ENCODE measurements at places on chromosomes 6 and 20. TPM values are rescaled to one million over a fixed set of nuclear protein-coding genes. Genes with fewer than 3 reads are reported as not detected.

COL19A1 gene
- not detected for polyA plus RNA-seq

NCOA7 gene
- polyA plus RNA-seq: 11.2 TPM

ADISSP gene
- 78.5 TPM for polyA plus RNA-seq

DUSP15 gene
- not detected for polyA plus RNA-seq

ZKSCAN8 gene
- polyA plus RNA-seq: 7.9 TPM

UBE2C gene
- polyA plus RNA-seq: not detected

GRCh38 chr20:45810191-45810970 lies 2.1 kb upstream of the UBE2C start:
- H3K36me3 ChIP-seq: peaks cover 60% of the 10 kb centered on the region
- peaks cover 24% of the 10 kb centered on the region for H3K4me1 ChIP-seq
- no peak overlapping the region for H3K4me3 ChIP-seq

DNA sequence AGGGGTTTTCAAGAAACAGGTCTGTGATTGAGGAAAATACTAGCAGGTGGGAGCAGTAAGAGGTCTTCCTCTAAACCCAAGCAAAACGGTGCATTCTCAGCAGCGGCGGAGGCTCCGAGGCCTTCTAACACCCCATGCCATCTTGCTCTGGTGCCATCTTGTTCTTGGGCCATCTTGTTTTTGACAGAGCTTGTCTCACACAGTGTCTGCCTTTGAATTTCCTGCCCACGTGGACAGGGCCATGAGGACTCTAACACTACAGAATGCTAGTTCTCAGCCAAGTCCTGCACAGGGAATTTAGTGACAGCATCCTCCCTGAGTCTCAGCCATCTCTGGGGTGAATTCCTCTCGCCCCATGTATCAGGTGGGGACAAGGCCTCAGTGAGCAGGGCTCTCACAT lies 76.4 kb downstream of the PSMG4 start:
- no peaks in the 10 kb centered on the region for H3K36me3 ChIP-seq
- no peaks in the 10 kb centered on the region for H3K27me3 ChIP-seq
- H3K4me3 ChIP-seq: no peak overlapping the region
- no peak for DNase-seq

- no peak overlapping the region for H3K4me3 ChIP-seq
- DNase-seq: no peak
- H3K27me3 ChIP-seq: no peaks in the 10 kb centered on the region
Observed at GRCh38 chr6:142845624-142846458, 99.1 kb downstream of the HIVEP2 start.

DNA sequence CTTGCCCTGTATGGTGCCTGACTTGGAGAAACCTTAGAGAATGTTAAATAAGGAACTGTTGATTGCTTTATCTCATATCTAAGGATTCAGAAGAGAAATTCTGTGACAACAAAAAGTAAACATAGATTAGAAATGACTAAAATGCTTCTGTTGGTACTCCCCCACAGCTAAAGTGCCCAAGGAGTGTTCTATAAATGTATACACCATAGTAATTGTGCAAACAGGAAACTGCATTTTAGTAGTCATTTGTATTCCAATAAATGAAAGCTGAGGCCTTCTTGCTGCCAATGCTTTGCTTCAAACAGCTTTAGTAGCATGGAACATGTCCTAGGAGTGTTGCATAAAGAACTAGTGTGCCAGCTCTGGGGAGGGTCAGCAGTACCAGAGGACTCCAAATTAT lies 343.7 kb upstream of the IRAK1BP1 start:
- H3K4me3 ChIP-seq: no peak overlapping the region
- no peak overlapping the region for H3K27ac ChIP-seq
- H3K36me3 ChIP-seq: no peaks in the 10 kb centered on the region
- DNase-seq: no peak
- no peaks in the 10 kb centered on the region for H3K4me1 ChIP-seq

- no peak overlapping the region for H3K4me3 ChIP-seq
- H3K27me3 ChIP-seq: no peaks in the 10 kb centered on the region
- no peaks in the 10 kb centered on the region for H3K4me1 ChIP-seq
- H3K27ac ChIP-seq: no peak overlapping the region
- DNase-seq: no peak
Observed at GRCh38 chr6:125547381-125547780, 202.1 kb upstream of the HEY2 start.

DNA sequence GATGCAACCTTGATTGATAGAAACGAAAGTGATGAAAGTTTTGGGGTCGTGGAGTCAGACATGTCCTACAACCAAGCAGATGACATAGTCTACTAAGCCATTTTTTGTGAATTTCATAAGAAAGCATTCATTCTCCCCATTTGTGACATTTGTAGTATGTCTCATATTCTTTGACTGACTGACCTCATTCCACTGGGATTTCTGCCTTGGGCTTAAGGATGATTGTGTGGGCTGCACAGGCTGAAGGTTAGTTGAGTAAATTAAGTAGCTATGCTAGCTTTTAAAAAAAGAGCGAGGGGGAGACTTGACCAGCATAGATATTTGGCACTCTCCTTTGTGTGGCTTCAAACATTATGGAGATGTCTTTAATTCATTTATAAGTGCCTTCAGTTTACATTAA lies 28.9 kb downstream of the STMND1 start:
- H3K4me1 ChIP-seq: no peaks in the 10 kb centered on the region
- no peak overlapping the region for H3K27ac ChIP-seq
- H3K4me3 ChIP-seq: no peak overlapping the region
- DNase-seq: no peak
- H3K36me3 ChIP-seq: no peaks in the 10 kb centered on the region

DNA sequence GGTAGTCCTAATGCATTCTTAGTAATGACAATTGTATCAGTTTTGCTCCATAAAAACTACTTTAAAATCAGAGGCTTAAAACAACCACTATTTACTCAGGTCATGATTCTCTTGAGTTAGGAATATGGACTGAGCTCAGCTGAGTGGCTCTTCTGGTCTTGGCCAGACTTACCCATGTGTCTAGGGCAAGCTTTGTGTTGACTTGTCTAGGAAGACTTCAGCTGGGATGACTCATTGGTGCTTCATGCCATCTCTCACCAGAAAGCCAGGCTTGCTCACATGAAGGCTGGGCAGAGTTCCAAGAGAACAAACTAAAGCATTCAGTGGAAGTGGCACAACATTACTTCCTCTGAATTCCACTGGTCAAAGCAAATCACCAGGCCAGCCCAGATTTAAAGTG lies 155.3 kb downstream of the DHX35 start:
- H3K27ac ChIP-seq: no peak overlapping the region
- H3K36me3 ChIP-seq: no peaks in the 10 kb centered on the region
- DNase-seq: peak; percentile 9
- H3K4me1 ChIP-seq: no peaks in the 10 kb centered on the region
- no peak overlapping the region for H3K4me3 ChIP-seq

- no peak overlapping the region for H3K4me3 ChIP-seq
- DNase-seq: peak; percentile 42
- H3K4me1 ChIP-seq: peaks cover 13% of the 10 kb centered on the region
Observed at GRCh38 chr20:51926670-51927305, 124.5 kb upstream of the SALL4 start.

Measured in CD14-positive monocyte (primary cell).